HS-5 (cell line): ENCODE measurements at places on chromosomes 5 and 9.

DNA sequence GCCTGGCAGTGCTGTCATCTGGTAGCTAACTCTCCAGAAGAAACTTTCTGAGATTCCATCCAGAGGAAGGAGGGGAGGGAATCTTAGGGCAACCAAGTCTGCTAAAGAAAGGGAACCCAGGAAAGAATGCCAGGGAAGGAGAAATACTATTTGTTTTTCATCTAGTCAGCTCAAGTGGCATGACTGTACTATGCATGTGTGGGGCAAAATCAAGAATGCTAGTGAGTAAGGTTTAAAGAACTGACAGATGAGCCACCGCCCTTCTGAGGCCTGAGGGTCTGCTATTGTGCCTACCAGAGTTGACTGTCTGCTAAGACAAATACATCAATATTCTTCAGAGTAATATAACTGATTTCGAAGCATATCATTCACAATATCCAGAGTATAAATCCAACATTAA is 204.2 kb downstream of the SLC12A2 start:
- DNase-seq = no peak

- no peak for DNase-seq
Observed at GRCh38 chr9:123438821-123439220, 82.8 kb downstream of the CRB2 start.

GRCh38 chr5:135606431-135606830 is 27.6 kb upstream of the CXCL14 start:
- DNase-seq = no peak

DNA sequence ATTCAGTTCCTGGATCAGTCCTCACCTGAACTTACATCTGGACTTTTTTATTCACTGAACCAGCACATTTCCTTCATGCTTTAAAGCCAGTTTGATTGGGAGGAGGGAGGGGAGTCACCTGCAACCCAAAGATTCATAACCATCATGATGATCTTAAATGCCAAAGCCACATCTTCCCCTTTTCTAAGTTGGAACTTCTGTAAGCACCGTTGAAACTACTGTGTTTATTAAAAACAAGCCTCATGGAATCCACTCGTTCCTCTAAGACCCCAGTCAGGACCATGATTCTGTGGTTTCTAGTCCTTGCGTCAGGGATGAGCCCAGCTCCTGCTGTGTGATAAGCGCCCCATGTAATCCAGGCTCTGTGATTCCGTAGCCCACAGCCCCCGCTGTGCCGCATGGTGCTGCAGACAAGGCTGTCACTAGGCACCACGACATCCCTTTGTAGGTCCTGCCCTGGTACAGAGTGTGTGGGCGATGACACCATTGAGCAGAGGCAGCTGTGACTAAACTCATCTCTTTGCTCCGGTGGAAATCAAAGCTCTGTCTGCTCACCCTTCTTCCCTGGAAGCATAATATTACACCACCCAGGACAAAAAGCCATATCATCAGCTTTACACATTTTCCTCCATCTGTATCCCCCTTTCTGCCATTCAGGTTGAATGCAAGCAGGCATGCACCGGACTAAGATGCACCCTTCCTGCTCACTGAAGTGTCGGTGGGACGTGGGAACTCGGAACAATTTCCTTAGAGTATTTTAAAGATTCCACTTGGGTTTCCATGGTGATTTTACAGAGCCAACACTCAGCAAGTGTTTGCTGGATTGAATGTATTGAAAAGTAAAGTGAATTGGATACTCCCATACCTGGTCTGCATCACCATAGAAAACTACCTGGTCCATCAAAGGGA is 132.0 kb upstream of the FSTL4 start:
- DNase-seq = no peak

- no peak for DNase-seq
Observed at GRCh38 chr9:129073404-129073803, 7.5 kb upstream of the DOLPP1 start.

- peak; percentile 96 for DNase-seq
Observed at GRCh38 chr9:2655411-2655901, 33.9 kb downstream of the VLDLR start.

GRCh38 chr5:13704396-13704795 is 240.1 kb downstream of the DNAH5 start:
- no peak for DNase-seq

GRCh38 chr5:132277256-132277655 is 16.9 kb upstream of the SLC22A4 start:
- DNase-seq = no peak

DNA sequence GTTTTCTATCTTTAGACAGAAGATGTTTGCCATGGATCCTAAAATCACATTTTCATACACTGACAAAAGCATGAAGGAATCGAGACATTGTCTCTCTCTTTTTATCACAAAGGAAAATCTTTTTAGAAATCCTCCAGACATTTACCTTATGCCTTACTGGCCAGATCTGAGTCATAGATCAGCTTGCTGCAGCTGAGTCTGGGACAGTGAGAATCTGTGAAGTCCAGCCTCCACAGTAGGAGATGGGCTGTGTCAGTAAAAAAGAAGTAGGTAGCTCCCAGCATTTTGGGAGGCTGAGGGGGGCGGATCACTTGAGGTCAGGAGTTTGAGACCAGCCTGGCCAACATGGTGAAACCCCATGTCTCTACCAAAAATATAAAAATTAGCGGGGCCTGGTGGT is 333.4 kb upstream of the ZNF462 start:
- no peak for DNase-seq

GRCh38 chr9:99713838-99714306 is 107.8 kb upstream of the NR4A3 start:
- DNase-seq = no peak

- no peak for DNase-seq
Observed at GRCh38 chr5:2861605-2862004, 110.1 kb upstream of the IRX2 start.

GRCh38 chr5:3650320-3650719 is 54.7 kb downstream of the IRX1 start:
- no peak for DNase-seq

GRCh38 chr9:133163504-133164172 is at the start of gene GBGT1:
Gene GBGT1 (minus strand): TSS chr9:133163914. CDS start chr9:133162412, 1,502 bp downstream.
- DNase-seq = no peak

DNA sequence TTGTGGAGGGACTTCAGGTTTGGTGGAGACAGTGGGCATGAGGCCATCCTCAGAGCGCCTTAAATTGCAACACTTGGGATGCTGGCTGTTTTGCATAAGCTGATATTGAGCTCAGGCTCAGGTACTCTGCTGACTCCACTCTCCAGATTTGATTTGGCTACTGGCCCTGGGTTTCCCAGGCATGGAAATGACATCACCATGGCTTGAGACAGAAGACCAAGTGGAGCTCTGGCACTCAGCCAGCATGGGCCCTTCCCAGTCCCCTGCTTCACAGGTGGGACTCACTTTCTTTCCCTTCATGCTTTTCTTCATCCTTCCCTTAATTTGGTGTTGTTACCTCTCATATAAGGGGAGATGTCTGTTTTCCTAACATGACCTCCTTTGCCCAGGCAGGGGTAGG is 72.0 kb upstream of the IL12B start:
- DNase-seq = no peak

DNA sequence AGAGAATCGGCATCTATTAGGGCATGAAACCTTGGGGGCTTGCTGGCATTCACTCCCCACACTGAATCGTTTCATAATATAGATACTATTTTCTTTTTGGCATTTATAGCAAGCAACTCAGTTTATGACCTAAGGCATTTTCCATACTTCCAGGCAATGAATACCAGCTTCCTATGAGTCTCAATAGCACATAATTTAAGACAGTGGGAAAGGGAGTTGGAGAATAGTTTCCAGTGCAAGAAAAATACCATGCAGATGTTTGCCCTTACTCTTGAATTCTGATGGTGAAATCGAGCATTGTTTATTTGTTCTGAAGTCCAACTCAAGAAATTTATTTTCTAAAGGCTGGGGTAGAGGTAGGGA is 175.8 kb upstream of the KLF9 start:
- DNase-seq = no peak

DNA sequence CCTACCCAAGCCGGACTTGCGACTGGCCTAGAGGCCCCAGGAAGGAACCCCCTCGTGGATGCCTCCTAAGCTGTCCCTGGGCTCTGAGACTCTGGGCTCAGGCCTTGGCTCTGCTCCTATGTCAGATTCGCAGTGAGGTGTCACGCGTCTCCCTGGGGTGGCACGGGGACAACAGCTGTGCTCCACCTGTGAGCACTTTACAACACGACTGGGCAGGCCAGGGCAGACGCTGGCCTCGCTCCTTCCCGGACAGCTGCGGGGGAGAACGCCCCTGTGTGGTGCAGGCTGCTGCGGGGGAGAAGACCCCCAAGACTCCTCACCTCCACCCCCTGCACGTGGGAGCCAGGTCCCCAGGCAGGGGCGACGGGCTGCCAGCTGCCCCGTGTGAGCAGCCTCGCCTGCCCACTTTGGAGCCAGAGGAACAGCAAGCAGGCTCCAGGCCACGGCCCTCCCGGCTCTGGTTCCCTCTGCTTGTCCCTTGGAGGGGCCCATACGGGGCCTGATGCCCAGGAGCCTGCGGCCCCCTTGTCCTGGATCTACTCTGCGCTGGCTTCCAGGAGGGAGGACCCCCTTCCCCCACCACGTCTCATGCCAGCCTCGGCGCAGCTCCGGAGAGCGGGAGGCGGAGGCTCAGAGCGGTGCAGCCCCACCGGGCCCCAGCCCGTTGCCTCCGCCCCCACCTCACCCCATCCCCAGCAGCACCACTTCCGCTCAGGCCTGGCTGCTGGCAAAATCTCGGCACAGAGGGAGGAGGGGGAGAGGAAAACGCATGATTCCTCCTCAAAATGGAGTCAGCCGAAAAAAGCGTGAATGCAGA is 36.0 kb downstream of the SARDH start:
- DNase-seq = no peak

DNA sequence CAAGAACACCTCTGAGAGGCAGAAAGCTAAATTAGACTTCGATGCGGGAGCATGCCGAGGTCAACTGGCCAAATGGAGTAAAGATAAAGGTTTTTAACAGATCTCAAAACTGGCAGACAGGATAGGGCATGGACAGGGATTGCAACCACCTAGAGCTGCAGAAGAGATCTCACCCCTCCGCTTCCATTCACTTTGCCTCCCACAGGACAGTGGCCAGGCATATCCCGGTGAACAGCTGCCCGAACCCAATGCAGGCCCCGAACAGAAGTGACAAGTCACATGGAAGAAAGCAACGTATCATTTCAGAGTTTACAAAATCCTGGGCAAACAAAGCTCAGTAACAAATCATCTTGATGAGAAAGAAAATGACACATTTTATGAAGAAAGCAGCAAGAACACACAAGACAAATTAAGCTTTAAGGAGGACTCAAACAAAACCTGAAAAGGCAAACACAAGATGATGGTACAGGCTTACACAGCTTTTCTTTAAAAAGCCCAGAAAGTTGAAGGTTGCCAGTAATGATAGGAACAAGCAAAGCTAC is 18.4 kb downstream of the RNF130 start:
- DNase-seq = no peak

GRCh38 chr9:117528225-117528624 is 113.4 kb upstream of the ASTN2 start:
- DNase-seq = no peak

DNA sequence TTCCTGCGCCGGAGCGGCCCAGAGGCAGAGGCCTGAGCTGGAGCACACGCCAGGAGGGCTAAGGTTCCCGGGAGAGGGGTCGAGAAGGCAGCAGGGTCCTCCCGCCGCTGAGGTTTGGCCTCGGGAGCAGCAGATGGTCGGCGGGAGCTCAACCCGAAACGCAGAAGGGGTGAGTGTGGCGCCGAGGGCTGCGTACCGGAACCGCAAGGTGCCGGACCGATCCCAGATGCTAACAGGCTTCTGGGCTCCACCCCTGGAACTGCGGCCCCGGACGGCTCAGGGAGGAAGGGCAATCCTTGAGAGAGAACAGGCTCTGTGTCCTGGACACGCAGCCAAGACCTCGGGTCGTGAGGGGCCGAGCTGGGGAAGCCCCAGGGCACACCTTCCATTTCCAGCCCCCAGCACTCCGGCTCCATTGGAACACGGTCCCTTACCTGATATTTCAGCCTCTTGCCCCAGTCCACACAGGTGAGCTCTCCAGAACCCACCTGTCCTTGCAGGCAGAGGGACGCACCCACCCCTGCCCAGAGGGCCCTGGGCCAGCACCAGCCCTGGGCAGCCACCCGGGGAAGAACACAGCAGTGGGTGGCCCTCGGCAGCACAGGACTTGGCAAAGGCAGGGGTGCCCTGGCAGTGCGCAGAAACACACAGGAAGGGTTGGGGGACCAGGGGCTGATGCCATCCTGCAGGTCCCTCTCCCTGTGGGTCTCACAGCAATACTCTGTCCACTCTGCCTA is 1.4 kb downstream of the LHX3 start:
- DNase-seq = no peak

- DNase-seq = no peak
Observed at GRCh38 chr5:149198148-149198547, 56.9 kb downstream of the ABLIM3 start.

- DNase-seq = no peak
Observed at GRCh38 chr5:108617467-108618435, 129.9 kb upstream of the FER start.

DNA sequence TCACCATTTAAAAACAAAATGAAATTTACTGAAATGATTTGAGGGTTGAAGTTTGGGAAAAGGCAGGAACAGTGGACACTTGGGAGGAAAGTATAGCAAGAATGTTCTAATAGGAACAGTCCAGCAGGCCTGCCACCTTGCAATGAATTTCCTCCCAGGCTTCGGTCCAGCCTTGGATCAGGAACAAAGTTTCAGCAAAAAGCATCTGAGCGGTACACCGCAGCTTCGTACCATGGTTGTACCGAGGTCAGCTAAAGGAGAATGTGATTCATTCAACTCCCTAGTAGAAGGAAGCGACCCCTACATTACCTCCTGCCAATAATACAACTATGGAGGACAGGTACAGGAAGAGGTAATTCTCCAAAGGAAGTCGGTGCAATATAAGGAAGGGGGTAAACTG is 111.4 kb downstream of the ENC1 start:
- no peak for DNase-seq

- no peak for DNase-seq
Observed at GRCh38 chr9:8599937-8600336, 800.4 kb upstream of the DMAC1 start.

DNA sequence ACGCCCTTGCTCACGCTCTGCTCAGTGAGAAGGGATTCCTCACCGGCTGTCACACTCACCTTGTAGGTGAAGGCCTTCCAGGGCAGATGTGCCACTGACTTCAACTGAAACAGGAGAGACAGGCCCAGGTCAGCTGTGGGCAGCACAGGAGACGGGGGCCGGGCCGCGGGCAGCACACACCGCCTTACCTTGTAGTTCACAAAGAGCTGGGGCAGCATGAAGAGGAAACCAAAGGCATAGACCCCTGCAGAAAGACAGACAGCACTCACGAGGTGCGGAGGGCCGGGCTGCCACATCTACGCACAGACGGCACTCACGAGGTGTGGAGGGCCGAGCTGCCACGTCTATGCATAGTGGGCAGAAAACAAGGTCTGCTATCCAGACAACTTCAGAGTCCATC is 23.3 kb downstream of the CLPTM1L start:
- no peak for DNase-seq

- no peak for DNase-seq
Observed at GRCh38 chr9:79687131-79687447, 115.3 kb downstream of the TLE4 start.
